ENCODE measurements at places on chromosomes 13 and 19.

DNA sequence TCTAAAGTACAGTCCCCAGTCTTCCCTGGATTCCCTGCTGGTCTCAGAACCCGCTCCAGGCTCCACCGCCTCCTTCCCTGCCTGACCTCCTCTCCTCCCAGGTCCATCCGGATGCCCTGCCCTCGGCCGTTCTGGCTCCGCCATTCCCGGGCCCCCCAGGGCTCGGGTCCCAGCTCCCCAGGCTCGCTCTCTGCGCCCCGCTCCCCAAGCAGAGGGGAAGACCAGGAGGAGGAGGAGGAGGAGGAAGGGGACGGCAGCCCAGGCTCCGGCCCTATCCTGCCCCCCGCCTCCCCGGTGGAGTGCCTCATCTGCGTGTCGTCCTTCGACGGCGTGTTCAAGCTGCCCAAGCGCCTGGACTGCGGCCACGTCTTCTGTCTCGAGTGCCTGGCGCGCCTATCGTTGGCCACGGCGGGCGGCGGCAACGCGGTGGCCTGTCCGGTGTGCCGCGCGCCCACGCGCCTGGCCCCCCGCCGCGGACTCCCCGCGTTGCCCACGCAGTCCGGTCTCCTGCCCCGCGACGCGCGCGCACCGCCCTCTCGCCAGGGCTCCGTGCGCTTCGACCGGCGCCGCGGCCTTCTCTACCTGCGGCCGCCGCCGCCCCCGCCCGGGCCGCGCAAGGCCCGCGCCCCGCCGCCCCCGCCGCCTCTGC, 647 bp downstream of the RNF225 start:
- ATAC-seq: no peak

- no peak for ATAC-seq
These were observed 97.7 kb downstream of the SIPA1L3 start for GRCh38 chr19:38004521-38005223.

DNA sequence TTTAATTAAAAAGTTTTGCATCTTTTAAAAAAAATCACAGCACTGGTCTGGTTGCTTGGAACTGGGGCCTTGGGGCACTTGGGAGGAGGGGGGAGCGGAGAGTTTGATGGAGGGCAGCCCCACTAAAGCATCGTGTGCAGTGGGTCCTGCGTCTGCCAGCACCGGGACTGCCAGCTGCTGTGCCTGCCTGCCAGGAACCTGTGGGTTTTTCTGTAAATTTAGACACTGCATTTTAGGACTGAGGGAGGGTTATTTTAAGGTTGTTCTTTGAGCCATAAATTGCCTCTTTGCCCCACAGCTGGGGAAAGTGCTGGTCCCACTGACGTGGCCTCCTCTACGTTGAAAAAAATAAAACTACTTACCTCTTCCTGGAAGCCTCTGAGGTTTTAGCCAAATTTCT, 2.9 kb downstream of the KLF2 start:
- no peak for ATAC-seq

GRCh38 chr19:16038196-16038695, 38.0 kb upstream of the TPM4 start:
- ATAC-seq: no peak

- ATAC-seq: peak; percentile 57
These were observed 34.3 kb downstream of the ELF1 start for GRCh38 chr13:40984668-40985366.

- ATAC-seq: no peak
These were observed 14.2 kb downstream of the ZNF699 start for GRCh38 chr19:9295411-9295849.

DNA sequence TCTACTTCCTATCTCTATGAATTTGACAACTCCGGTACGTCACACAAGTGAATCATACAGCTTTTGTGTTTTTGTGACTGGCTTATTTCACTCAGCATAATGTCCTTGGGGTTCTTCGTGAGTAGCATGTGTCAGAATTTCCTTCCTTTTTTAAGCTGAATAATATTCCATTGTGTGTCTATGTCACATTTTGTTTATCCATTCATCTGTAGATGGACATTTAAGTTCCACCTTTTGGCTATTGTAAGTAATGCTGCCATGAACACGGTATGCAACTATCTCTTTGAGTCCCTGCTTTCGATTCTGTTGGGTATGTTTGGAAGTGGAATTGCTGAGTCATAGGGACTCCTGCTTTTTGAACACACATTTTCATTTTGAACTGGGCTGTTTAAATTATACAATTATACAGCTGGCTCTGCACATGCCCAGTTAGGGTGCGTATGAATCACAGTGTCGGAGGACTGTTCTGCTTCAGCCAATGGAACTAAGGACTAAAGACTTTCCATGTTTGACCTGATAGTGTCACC, 43.0 kb upstream of the C13orf42 start:
- peak; percentile 68 for ATAC-seq

- no peak for ATAC-seq
These were observed 296.6 kb downstream of the RFC3 start for GRCh38 chr13:34114581-34114980.

GRCh38 chr19:58554494-58555368, at the start of gene CHMP2A:
Gene CHMP2A (minus strand): TSS chr19:58555105. CDS start chr19:58554212, 893 bp downstream.
- peak; percentile 46 for ATAC-seq

DNA sequence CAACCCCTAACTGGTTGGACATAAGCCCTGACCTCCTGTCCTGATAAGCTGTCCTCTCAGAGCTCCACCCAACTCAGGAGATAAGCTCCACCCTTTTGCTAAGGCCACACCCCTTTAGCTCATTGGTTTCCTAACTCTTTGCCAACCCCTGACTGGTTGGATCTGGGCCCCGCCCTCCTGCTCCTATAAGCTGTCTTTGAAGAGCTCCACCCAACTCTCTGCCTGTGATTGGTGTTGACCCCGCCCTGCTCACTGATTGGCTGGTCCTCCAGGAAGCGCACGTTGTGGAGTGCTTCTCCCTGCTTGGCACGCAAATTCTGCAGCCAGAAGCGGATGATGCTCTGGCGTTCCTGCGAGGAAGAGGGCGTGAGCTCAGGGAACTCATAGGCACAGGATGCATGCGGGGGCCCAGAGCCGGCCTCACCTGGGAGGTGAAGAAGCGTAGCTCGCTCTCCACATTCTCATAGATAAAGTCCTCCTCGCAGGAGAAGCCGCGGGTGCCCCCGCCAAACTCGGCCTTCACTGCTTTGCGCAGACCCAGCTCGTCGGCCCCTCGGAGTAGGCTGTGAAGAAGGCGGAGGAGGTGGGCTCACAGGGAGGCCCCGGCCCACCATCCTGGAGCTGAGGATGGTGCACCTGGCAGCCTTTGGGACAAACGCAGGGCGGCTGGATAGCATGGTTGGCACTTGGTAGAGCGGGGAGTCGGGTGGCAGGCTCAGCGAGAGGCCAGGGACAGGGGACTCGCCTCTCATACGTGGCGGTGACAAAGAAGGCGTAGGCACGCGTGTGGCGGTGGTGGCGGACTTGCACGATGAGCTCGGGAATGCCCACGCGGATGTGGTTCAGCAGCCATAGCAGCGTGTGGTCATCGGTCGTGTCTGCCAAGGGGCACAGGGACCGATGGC, 1.7 kb downstream of the ANO8 start:
- ATAC-seq: no peak

- no peak for ATAC-seq
These were observed 290.4 kb downstream of the SLITRK6 start for GRCh38 chr13:85508683-85509329.

DNA sequence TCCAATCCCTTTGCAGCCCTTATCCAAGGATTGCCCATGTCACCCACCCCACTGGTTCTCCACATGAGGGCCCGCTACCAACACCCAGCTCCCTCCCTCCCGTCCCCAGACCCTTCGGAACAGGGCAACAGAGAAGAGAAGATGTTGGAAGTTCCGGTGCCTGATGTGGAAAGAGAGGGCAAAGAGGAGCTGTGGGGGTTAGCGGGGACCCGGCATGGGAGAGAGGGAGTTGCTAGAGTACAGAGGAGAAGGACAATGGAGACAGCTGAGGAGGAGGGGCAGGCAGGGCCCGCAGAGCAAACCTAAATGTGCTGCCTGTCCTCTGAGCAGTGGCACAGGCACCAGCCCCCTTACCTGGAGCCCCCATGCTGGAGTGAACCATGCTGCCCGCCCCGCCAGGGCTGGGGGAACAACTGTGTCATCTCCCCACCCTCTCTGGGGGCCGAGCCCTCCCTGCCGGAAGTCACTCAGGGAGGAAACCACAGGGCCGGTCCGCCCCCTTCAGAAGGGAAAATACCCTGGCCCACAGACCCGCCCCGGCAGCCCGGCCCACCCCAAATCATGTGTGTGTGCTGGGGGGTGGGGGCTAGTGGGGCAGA, at the start of gene POU2F2:
Gene POU2F2, minus strand, starts transcription at position 417 of the 599 bp plus-strand sequence. Its CDS starts 35 bp downstream, at position 382.
- peak; percentile 81 for ATAC-seq

DNA sequence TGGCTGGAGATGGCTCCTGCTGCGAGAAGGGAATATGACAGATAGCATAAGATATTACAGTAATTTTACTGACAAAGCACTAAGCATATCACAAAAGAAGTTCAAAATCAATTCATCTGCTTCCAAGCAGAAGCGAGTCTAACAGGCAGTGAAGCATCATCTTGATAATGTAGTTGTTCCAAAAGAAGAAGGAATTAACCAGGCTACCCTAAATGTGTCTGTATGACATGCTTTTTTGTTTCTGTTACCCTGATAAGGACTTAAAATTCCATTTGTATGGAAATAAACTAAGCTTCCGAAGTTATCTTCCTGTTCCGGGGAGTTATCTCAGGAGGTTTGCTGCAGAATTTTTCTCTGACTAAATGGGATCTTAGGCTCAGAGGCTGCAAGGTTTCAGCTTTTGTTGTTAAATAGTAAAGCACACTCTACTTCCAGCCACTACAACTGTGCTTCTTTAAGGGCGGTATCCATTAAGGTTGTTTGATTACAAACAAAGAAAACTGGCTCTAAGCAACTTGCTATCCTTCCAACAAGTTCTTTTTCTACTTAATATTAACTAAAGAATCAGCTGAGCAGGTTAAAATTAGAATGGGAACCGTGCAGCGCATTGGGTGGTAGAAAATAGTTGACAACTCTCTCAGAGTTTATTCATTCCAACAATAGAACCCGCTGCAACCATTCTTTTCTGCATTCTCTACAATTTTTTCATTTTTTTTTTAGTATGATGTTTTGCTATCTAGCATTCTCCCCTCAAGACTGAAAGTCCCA, 607.3 kb downstream of the UQCRFS1 start:
- ATAC-seq: no peak

- ATAC-seq: no peak
These were observed 15.5 kb upstream of the KIR3DL3 start for GRCh38 chr19:54708781-54709180.

GRCh38 chr13:77000475-77000874, 8.6 kb downstream of the CLN5 start:
- no peak for ATAC-seq

Data from activated CD4-positive, CD25-positive, alpha-beta regulatory T cell treated with anti-CD3 and anti-CD28 coated beads, Interleukin-2, amount 50 U/mL, for 24 hours (primary cell).